ENCODE measurements at places on chromosomes 3 and 15.
A peak's percentile ranks its signal among the peaks of the same experiment; 100 is the strongest.

GRCh38 chr15:101641129-101641764 lies 10.9 kb downstream of the TM2D3 start:
- DNase-seq = peak; percentile 80

- DNase-seq = no peak
These were observed 21.9 kb downstream of the FEM1B start for GRCh38 chr15:68299436-68299835.

DNA sequence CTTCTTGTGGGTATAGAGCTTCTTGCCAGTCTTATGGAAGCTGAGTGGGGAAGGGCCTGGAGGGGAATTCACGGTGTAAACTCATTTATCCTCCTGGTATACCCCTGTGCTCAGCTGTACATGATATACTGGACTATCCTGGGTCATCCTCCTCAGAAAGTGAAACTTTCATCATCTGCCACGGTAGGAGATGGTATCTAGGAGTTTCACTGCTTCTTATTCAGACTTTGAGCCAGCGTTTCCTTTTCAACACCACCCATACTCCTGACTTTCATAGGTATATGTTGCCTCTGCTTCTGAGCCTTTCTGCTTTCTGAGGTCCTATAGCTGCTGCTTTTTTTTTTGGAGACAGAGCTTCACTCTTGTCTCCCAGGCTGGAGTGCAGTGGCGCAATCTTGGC lies 15.6 kb downstream of the SENP5 start:
- no peak for DNase-seq

DNA sequence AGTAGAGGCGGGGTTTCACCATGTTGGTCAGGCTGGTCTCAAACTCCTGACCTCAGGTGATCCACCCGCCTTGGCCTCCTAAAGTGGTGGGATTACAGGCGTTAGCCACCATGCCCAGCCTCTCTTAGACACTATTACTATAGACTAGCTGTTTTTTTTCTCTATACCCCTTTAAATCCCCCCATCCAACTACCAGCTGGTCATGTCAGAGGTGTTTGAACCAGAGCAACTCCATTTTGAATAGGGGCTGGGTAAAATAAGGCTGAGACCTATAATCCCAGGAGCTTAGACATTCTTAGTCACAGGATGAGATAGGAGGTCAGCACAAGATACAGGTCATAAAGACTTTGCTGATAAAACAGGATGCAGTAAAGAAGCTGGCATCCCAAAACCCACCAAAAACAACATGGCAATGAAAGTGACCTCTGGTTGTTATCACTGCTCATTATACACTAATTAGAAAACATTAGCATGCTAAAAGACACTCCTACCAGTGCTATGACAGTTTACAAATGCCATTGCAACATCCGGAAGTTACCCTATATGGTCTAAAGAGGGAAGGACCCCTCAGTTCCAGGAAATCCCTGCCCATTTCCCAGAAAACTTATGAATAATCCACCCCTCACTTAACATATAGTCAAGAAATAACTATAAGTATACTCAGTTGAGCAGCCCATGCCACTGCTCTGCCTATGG lies 57.8 kb upstream of the GPD1L start:
- DNase-seq = no peak

DNA sequence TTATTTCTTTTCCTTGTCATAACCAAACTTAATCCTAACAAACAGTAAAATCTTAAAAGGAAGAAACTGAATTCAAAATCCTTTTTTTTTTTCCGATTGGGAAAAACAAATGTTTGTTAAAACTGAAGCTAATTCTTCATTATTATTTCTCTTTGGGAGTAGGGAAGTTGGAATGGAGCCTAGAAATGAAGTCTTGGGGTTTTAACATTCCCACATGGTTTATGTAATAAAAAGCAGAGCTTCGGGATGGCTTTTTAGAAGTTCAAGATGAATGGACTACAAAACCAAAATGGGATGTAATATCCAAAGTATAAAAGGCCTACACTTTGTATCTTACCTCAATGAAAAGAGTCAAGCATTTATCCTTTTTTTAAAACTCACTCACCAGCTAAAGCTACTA lies 189.0 kb upstream of the TMC3 start:
- DNase-seq = no peak

- DNase-seq = no peak
These were observed 15.7 kb upstream of the RPLP1 start for GRCh38 chr15:69436951-69437350.

GRCh38 chr15:27903405-27903804 lies 195.7 kb downstream of the OCA2 start:
- DNase-seq = no peak

DNA sequence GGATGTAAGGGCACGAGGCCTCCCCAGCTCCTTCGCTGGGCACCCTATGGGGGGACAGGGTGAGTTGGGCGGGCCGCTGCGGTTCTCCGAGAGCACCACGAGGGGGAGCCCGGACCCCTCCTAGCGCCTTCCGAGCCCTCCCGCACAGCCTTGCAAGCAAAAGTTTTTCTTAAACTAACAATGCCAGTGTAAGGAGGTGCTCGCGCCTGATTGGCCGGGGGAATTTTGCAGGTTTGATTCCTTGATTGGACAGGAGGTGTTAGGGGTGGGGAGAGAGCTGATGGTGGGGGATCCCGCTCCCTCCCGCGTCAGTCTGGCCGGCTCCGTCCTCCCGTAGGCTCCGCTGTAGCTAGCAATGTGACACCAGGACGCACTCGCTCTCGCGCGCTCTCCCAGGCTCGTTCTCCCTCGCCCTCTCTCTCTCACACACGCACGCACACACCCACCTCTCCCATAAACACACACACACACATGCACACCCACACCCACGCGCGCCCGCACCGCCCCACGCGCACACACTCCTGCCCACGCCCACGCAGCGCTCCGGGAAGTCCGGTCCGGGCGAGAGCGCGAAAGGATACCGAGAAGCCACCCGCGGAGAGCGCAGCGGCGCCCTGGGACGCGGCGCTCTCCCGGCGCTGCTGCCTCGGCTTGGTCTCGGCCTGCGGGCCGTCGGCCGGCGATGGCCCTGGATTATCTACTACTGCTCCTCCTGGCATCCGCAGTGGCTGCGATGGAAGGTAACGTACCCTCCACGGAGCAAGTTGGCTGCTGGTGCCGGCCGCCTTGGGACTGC lies at the start of gene EPHB1:
TSS of gene EPHB1 (plus strand) at position 311 of the 796 bp plus-strand sequence.
- peak; percentile 50 for DNase-seq

GRCh38 chr3:182906036-182906435 lies 74.3 kb downstream of the DCUN1D1 start:
- DNase-seq = no peak

DNA sequence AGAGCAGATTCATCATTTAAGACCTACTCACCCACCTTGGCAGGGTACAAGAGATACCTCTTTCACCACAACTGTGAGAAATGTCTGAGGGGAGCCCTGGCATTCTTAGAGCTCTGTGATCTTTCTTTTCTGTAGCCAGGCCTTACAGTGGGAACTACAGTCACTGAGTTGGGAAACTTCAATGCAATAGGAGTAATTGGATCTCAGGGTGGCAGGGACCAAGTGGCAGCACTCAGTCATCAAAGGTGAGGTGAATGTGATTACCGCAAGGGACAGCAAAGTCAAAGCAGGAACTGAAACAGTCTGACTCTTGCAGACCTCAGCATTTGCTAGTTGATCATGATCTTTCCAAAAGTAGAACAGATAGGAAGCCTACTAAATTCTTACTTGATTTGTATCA lies 7.2 kb upstream of the MCF2L2 start:
- DNase-seq = no peak

GRCh38 chr3:197858598-197858997 lies 67.5 kb downstream of the LRCH3 start:
- no peak for DNase-seq

- no peak for DNase-seq
These were observed 28.0 kb downstream of the CCDC33 start for GRCh38 chr15:74264081-74264501.

GRCh38 chr3:46614431-46614830 lies 2.1 kb downstream of the FAM240A start:
- DNase-seq = no peak

GRCh38 chr3:53680028-53680427 lies 166.2 kb downstream of the CHDH start:
- no peak for DNase-seq

- no peak for DNase-seq
These were observed 21.9 kb upstream of the P2RY13 start for GRCh38 chr3:151351219-151351618.
